ENCODE measurements at places on chromosomes 4 and X.

GRCh38 chr4:48044298-48044697 is 27.7 kb downstream of the NIPAL1 start:
- no peak for DNase-seq

DNA sequence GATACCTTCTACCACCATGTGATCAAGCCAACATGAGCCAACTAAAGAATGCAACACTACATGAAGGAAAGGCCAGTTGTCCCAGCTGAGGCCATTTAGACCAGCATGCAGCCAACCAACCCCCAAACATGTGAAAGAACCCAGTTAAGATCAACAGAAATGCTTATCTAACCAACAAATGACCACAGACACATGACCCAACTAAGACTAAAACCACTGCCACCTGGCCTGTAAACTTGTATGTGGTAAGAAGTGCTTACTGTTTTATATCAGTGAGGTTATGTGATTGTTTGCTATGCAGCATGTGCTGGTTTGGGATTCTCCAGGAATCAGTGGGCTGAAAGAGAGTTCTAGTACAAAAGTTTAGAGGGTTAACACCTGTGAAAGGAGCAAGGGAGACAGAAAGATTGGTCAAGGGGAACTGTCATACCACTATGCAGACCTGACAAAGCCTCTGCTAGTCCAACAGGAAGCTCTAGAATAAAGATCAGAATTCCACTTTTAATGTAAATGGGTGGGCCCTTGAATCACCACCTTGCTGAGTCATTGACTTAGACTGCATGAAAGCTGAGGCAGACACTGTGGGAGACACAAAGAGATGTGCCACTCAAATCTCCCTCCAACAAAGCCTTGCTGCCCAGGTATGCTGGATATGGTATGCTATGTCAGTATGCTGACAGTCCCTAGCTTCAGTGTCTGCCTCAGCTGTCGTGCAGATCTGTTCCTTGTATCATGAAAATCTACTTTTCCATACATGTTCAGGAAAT is 6.1 kb upstream of the SH3D19 start:
- no peak for DNase-seq

- no peak for DNase-seq
Observed at GRCh38 chr4:139700568-139700967, 34.9 kb downstream of the MGST2 start.

- DNase-seq: no peak
Observed at GRCh38 chr4:146098397-146098796, 77.1 kb upstream of the LSM6 start.

DNA sequence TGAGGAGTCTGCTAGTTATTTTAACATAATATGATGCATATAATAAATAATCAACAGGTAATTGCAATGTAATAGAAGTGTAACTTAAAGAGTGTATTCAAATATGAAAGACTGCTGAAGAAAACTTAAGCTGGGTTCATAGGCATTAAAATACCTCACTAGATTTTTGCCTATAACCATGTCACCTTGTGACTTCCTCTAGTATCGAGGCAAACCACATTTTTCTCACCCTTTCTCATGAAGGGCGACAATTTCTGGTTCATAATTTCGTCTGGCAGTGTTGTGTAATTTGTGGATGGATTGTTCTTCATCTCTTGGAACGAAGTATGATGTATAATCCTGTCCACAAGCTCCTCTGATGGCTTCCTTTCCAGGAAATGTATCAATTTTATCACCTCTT is 16.0 kb downstream of the SULT1E1 start:
- no peak for DNase-seq

All from HEK293T (cell line).